ENCODE measurements at places on chromosomes 7 and 10.

DNA sequence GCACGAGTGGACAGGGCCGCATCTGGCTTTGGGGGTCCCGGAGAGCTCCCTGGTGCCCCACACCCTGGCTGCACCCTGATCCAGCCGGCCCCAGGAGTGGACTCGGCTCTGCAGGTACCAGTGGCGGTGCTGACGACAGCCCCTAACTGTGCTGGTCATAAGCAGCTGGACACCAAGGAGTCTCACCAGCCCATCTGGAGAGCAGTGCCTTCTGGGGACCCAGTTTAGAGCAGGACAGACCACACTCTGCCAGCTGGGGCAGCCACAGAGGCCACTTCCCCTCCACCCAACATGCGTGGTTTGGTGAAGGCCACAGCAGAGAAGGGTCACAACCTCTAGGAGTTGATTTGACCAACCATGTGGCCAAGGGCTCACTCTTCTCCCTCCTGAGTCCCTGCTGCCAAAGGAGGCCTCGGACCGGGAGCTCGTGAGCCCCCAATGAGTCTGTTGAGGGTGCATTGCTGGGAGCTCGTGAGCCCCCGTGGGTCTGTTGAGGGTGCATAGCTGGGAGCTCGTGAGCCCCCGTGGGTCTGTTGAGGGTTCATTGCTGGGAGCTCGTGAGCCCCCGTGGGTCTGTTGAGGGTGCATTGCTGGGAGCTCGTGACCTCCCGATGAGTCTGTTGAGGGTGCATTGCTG, 16.0 kb upstream of the INPP5A start:
- no peak for DNase-seq

- no peak for DNase-seq
Measured at GRCh38 chr7:149872419-149873073, 1.2 kb upstream of the ATP6V0E2 start.

- no peak for DNase-seq
Measured at GRCh38 chr10:11158080-11158479, 140.4 kb downstream of the CELF2 start.

DNA sequence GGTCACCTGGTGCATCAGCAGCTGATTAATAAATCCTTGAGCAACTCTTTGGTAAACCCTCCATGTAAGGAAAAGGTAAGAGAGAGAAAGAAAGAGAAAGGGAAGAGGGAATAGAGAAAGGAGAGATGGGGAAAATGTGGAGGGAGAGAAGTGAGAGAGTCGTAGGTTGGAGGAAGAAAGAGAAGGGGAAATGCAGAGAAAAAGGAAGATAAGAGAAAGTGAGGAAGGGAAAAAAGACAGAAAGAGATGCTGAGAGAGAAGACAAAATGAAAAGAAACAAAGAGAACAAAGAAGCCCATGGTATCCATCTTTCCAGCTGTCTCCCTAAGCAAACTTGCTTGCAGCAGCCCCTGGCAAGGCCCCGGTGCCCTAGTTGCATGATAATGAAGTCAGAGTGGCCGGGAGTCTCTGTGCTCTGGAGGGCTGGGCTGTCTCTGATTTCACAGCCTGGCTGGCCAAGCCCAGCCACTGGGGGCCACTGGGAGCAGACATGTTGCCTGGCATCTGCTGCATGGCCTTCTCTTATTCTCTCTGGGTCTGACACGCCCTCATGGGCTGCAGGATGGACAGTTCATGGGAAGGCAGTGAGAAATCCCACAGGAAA, 48.4 kb downstream of the PRR15 start:
- DNase-seq, result no peak

DNA sequence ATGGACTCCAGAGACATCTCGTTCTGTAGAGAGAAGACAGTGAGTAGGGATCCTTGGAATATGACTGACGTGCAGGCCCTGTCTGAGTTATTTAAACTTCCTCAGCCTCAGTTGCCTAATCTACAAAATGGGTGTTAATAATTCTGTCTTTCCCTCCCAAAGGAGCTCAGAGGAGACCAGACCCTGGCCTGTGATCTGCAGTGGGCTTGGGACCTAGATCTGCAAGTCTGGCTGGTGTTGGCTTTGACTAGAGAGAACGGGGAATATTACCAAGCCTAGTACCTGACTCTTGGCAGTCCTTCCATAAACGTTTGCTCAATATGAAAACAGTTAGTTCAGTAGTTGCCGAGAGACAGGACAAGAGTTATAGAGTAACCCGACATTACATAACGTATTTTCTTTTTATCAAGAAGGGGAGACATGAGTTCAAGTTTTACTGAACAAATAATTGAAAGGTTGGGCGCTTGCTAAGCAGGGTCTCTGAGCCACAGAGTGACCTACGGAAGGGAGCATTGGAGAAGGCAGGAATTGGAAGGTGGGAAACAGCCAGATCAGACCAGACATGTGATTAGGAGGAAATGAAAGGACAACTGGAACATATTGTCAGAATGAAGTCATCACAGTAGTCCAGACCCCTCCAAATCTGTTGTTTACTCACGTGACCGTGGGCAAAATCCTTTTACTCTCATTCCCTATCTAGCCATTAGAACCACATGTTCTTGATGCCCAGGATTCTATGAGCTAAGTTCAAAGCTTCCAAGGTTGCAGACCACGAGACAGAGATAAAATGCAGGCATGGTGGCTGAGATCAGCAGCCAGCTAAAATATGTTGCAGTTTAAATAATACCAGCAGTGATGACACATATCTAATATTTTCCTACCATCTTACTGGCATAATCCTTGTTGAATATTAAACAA, 10.9 kb upstream of the CYP3A4 start:
- DNase-seq, result no peak
